Left ventricle myocardium superior (tissue), 1 donor: ENCODE measurements at places on chromosomes 2 and 18. TPM values are rescaled to one million over a fixed set of nuclear protein-coding genes. Genes with fewer than 3 reads are reported as not detected.

Gene APOB
- 9.7 TPM for total RNA-seq

Gene IL18R1
- total RNA-seq, result 1.3 TPM

Gene NLRC4
- 0.82 TPM for total RNA-seq

Gene ERICH2
- total RNA-seq, result 1.2 TPM

Gene OTX1
- not detected for total RNA-seq

Gene MYOM1
- total RNA-seq, result 724 TPM

Gene SEMA4C
- 17.0 TPM for total RNA-seq

Gene G6PC2
- total RNA-seq, result not detected

Gene B3GNT7
- 8.1 TPM for total RNA-seq

Gene GLI2
- 2.1 TPM for total RNA-seq

Gene CHRNG
- total RNA-seq, result not detected

Gene PSMA8
- total RNA-seq, result 0.20 TPM

Gene CRYGC
- total RNA-seq, result not detected
